ENCODE measurements at places on chromosomes 16 and 17. TPM values are rescaled to one million over a fixed set of nuclear protein-coding genes. Genes with fewer than 3 reads are reported as not detected.

The HAGHL gene
- 3.0 TPM for total RNA-seq

The CDH5 gene
- total RNA-seq, result not detected

The ENPP7 gene
- total RNA-seq, result not detected

The GSG1L gene
- total RNA-seq, result not detected

The OTOA gene
- not detected for total RNA-seq

The PDF gene
- 4.5 TPM for total RNA-seq

The TERB1 gene
- under 0.01 TPM for total RNA-seq

The ARL5C gene
- not detected for total RNA-seq

The RFWD3 gene
- 27.6 TPM for total RNA-seq

The LGALS9C gene
- total RNA-seq, result not detected

The PRM3 gene
- not detected for total RNA-seq

The CIBAR2 gene
- total RNA-seq, result 0.18 TPM

The NQO1 gene
- 426 TPM for total RNA-seq

The CPNE7 gene
- total RNA-seq, result 5.4 TPM

The HEATR9 gene
- total RNA-seq, result not detected

The TLCD2 gene
- 0.83 TPM for total RNA-seq

The COIL gene
- total RNA-seq, result 13.3 TPM

The ATF7IP2 gene
- total RNA-seq, result 2.7 TPM

Measured in IMR-90 (cell line).